ENCODE measurements at places on chromosomes 16 and 17. TPM values are rescaled to one million over a fixed set of nuclear protein-coding genes. Genes with fewer than 3 reads are reported as not detected.

The LLGL2 gene
- not detected for polyA plus RNA-seq

The GCGR gene
- polyA plus RNA-seq = not detected

The GINS2 gene
- polyA plus RNA-seq = not detected

The SP6 gene
- polyA plus RNA-seq = not detected

The BCL6B gene
- polyA plus RNA-seq = not detected

The TAT gene
- not detected for polyA plus RNA-seq

The AOC2 gene
- not detected for polyA plus RNA-seq

The OMG gene
- polyA plus RNA-seq = 351 TPM

The CAVIN1 gene
- polyA plus RNA-seq = 0.17 TPM

The MPO gene
- 0.52 TPM for polyA plus RNA-seq

The MARVELD3 gene
- 0.08 TPM for polyA plus RNA-seq

The RNF167 gene
- 38.4 TPM for polyA plus RNA-seq

The PRR11 gene
- 0.28 TPM for polyA plus RNA-seq

The TTYH2 gene
- not detected for polyA plus RNA-seq

The ZPBP2 gene
- polyA plus RNA-seq = not detected

The MT3 gene
- polyA plus RNA-seq = 352 TPM

The GP1BA gene
- polyA plus RNA-seq = 0.38 TPM

The YBX2 gene
- polyA plus RNA-seq = not detected

The ZFP3 gene
- polyA plus RNA-seq = 3.4 TPM

The TOP3A gene
- polyA plus RNA-seq = 3.7 TPM

The CA5A gene
- not detected for polyA plus RNA-seq

The ANKRD40 gene
- polyA plus RNA-seq = 30.9 TPM

The RAB40C gene
- 0.60 TPM for polyA plus RNA-seq

The ABCA6 gene
- 3.8 TPM for polyA plus RNA-seq

The KIF19 gene
- polyA plus RNA-seq = not detected

The APRT gene
- 28.7 TPM for polyA plus RNA-seq

The TRIM47 gene
- polyA plus RNA-seq = 3.8 TPM

The MMP25 gene
- not detected for polyA plus RNA-seq

The LHX1 gene
- polyA plus RNA-seq = 88.3 TPM

The TM4SF5 gene
- not detected for polyA plus RNA-seq

The TBC1D3H gene
- 0.18 TPM for polyA plus RNA-seq

The RHBDL3 gene
- 0.17 TPM for polyA plus RNA-seq

The PDIA2 gene
- not detected for polyA plus RNA-seq

The TBC1D3C gene
- polyA plus RNA-seq = not detected

The GAN gene
- 6.4 TPM for polyA plus RNA-seq

The FGF11 gene
- polyA plus RNA-seq = 1.2 TPM

The STX1B gene
- polyA plus RNA-seq = 3.0 TPM

The STAT3 gene
- 9.3 TPM for polyA plus RNA-seq

The IL21R gene
- polyA plus RNA-seq = not detected

The SUPT4H1 gene
- polyA plus RNA-seq = 34.1 TPM

The CRK gene
- polyA plus RNA-seq = 45.8 TPM

The CTF1 gene
- polyA plus RNA-seq = 0.15 TPM

The OR4D1 gene
- 0.48 TPM for polyA plus RNA-seq

The IL4R gene
- not detected for polyA plus RNA-seq

The ERN1 gene
- polyA plus RNA-seq = 0.94 TPM

The ASIC2 gene
- 2.0 TPM for polyA plus RNA-seq

The VWA3A gene
- 0.70 TPM for polyA plus RNA-seq

The ATXN7L3 gene
- 1.9 TPM for polyA plus RNA-seq

The ZG16 gene
- polyA plus RNA-seq = not detected

The MYH3 gene
- polyA plus RNA-seq = not detected
